Skeletal muscle cell (primary cell): ENCODE measurements at places on chromosomes 16 and 17.
A peak's percentile ranks its signal among the peaks of the same experiment; 100 is the strongest.

- DNase-seq: no peak
Measured at GRCh38 chr16:80263181-80263823, 277.5 kb upstream of the DYNLRB2 start.

DNA sequence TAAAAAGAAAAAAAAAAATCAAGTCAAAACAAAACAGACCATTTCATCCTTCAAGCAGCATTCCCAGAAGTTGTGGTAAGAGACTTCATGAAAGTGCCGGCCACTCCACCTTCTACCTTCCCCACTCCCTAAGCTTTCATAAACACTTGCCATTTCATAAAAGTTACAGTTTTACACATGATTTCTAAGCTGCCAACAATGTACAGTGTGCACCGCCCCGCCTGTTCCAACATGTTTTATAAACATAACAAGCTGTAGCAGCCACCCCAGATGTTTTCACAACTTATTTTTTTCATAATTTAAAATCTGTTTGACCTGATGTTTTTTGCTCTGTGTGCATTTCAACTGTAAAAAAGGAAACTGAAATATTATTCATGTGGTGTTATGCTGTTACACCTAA lies 608.1 kb downstream of the TOX3 start:
- DNase-seq: no peak

- no peak for DNase-seq
Measured at GRCh38 chr16:61547626-61548025, 488.6 kb downstream of the CDH8 start.

- DNase-seq: peak; percentile 66
Measured at GRCh38 chr17:76700617-76701470, 9.9 kb downstream of the MXRA7 start.

DNA sequence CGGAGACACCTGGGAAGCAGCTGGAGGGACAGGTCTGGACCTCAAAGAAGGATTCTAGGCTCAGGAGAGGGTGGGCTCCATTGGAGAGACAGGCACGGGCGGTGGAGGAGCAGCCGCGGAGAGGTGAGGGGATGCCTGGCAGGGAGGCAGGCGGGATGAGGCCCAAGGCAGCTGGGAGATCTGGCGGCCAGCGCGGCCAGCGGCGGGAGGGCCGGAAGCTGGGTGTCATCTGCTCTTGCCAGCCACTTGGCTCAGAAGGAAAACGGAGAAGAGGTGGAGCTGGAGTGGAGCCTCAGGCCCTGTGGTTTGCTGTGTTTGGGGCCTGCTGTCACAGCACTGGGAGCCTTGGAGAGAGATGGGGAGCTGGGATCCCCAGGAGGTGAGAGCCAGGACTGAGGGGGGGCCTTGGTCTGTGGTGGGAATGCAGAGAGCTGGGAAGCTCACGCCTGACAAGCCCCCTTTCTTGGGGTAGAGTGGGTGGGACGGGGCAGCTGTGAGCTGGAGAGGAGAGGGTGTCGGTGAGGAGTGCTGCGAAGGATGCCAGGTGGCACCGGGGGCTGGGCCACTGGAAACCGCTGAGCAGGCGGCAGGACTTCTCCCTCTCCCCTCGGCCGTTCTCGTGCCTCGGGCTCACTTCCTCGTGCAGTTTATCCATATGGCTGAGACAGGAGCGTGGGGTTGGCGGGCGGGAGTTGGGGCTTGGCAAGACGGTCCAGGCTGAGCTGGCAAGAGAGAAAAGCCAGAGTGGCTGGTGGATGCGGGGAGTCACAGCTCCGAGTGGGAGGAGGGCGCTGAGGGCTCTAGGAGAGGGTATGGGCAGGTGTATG lies 8.0 kb downstream of the TBC1D24 start:
- DNase-seq: peak; percentile 31

DNA sequence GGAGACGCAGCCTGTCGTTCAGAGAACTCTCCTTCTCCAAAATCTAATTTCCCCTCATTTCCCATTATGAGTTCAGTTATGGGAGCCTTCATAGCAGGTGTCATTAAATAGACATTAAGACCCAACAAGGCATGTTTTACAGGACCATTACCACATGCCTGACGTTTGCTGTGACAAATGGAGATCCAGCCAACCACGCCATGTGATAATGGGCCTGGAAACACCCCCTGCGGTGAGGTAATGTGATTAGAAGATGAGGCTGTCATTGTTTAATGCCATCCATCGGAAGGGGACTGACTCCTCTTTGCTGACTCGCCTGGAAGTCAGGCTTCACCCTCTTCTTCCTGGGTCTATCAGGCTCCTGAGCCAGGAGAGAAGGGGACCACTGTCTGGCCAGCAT lies 76.9 kb downstream of the WSCD1 start:
- no peak for DNase-seq

DNA sequence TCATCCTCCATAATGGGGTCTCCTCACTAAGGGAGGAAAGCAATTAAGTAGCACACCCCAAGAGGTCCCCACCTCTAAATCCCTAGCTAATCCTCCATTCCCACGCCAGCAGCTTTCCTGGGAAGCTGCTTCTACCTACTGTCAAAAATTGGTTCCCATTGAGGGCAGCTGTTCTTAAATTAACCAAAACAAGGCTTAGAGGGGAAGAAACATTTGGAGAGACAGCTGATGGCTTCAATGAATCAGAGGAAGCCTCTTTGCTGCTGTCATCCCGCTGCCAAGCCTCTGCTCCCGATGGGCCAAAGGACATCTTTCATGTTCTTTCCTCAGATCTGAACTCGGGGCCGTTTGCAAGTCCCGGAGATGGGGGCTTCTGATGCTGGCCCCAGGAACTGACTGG lies 26.6 kb downstream of the AIPL1 start:
- no peak for DNase-seq

DNA sequence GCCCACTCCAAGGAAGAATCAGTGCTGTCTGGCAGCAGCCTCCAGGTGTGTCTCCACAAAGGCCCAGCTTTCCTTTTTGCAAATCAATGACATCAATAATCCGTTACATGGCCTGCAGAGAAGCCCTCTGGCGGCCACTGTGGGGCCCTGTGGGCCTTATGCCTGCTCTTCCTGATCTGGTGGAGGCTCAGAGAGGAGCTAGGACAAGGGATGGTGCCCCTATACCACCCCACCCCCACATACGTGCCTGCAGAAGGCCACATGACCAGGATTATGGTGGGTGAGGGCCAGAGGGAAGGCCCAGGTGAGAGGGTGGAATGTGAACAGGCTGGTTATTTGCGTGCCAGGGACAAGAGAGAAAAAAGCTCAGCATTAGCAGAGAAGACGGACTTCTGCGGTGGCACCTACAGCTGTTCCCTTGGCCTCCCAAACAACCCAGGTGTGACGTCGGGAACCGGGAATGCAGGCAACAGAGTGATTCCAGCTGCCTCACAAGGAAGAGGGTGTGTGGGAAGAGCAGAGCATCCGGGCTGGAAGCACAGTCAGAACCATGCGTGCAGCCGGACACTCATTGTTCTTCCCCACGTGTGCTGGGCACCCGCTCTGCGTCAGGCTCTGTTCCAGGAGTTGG lies 22.5 kb downstream of the EIF4A3 start:
- DNase-seq: no peak

DNA sequence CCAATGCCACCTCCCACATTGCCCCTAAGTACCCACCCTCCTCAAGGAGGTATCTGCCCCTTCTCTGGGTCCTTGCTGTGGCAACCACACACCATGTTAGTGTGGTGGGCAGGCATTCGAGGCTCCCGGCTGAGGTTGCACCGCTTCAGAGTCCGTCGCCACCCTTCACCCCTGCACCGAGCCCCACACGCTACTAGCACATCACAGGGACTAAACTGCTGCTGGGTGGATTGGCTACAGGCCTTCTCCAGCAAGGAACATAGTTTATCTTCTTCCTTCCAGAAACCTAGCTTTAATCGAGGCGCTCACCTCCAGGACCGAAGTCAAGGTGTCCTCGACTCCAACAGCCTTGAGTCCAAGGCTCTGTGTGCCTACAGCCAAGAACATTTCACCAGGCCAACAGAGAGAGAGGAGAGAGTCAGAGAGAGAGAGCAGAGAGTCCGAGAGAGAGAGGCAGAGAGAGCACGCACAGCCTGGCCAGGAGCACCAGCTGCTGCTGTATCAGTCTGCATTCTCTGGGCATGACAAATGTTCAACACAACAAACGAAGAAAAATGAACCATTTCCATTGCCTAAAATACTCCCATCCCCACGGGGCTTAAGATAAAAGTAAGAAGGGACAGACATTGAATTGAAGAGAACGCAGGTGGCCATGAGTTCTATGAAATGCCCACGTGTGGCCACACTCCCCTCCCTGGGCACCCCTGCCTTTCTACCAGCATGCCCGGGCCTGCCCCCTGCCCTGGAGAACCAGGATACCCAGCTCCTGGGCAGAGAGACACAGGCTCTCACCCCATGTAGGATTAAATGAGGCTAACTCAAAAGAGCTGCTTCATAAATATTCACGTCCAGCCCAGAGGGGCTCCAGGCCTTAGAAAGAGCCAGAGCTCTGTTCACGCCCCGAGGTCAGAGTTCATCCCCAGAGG lies 94.9 kb downstream of the RBFOX3 start:
- DNase-seq: no peak

DNA sequence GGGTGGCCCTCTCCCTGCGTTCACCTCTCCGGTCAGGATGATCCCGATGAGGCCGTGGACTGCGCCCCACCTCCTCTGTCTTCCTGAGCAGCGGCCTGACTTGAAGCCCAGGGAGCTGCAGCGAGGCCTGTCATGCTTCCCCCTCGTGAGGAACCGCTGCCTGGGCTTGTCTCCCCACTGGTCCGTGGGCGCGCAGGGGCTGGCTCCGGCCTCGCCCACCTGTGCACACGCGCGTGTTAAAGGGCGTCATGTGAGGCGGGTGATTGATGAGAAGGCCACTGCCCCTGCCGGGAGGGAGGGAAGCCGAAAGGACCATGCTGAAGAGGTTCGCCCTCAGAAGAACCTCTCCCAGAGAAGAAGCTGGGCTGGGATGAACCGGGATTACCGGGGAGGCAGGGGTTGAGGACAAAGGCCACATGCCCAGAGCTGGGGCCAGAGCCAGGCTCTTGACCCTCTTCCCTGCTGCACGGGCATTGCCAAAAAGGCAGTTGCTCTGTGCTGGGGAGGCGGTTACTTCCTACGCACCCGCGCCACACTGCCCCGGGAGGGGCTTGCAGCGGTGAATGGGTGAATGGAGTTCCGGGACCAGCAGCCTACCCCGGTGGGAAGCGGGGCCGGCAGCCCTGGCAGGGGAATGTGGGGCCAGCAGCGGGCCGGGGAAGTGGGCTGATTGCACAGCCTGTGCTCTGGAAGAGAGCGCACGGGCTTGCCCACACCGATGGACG lies 85.9 kb upstream of the GSE1 start:
- DNase-seq: no peak

DNA sequence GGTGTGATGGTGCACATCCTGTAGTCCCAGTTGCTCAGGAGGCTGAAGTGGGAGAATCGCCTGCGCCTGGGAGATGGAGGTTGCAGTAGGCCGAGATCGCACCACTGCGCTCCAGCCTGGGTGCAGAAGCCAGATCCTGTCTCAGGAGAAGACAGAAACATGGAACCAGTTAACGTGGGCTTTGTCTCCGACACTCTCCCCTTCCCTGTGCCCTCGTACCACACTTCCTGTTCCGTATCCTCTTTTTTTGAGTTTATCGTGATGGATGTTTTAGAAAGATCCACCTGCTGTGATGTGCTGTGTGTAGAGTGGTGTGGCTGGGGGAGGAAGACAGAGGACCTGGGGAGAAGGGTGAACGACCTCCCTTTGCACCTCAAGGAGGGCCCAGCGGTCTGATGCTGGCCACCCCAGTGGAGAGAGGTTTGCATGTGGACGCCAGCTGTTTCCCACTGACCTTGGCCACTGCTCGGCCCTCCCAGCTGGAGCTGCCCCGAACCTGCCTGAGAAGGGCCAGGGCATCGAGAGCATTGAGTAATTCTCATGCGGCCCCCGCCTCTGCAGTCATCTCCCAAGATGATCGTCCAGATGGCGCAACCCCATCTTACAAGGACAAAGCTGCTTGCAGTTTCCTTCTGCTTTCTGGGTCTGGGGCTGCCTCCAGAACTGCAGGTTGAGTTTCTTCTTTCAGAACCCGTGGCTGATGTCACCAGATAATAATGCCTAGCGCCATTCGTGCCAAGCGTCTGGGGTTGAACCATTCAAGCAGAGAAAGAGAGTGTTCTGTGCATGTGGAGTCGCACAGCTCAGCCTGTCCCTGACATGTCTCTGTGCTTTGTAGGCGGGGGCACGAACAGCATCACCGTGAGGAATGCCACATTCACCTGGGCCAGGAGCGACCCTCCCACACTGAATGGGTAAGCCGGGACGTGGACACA lies 126.3 kb downstream of the ABCC1 start:
- no peak for DNase-seq

DNA sequence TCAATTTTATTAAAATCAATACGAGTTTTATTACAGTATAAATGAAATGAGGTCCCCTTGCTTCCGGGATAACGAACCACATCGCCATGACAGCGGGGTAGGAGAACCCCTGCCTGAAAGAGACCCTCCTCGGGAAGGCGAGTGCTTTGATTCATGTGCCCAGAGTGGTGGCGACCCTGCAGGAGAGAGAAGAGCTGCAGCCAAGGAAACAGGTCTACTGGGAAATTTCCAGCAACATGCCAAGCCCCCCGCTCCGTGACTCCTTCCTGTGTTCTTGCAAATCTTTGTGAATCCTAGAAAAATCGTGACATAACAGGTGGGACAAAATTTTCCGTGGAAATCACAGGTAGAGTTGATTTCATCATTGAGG lies 162.5 kb downstream of the WSCD1 start:
- DNase-seq: no peak

GRCh38 chr16:31201582-31202413 lies 762 bp downstream of the PYCARD start:
- no peak for DNase-seq

DNA sequence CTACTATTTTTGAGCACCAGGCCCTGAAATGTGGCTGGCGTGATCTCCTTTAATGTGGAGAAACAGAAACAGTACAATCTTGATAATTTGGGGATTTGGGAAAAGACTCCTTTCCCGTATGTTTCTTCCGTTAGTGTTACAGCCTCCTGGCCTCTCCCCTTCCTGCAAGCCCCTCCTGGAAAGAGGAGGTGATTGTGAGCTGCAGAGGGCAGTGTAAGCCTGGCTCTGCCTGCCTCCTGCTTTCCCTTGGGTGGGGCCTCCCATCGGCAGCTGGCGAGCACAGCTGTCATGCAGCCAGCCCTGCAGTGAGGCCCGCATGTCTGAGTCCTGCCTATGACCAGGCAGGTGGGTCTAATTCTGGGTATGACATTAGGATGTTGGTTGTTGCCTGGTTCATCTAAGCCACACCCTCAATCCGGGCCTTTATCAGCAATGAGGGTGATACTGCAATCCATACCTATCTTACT lies 48.7 kb upstream of the WSB1 start:
- peak; percentile 88 for DNase-seq

DNA sequence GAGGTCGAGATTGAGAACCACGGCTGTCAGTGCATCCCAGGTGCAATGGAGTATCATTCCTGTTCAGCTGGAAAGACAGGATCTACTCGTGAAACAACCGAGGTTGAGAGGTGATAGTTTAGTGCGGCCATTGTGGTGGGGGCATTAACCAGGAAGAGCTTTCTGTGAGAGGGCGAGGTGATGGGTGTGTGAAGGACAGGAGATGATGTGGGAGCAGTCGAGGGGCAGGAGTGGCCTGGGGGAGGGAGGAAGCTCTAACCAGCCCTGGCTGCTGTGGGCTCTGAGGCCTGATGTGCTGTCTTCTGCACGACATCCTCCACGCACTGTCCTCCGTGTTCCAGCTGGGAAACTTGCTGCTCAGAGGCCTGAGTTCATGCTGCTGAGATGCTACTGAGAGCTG lies 22.0 kb downstream of the GOSR2 start:
- no peak for DNase-seq
